ENCODE measurements at places on chromosomes 2 and 18. TPM values are rescaled to one million over a fixed set of nuclear protein-coding genes. Genes with fewer than 3 reads are reported as not detected.

ZAP70 gene
- 2.2 TPM for total RNA-seq

SAG gene
- not detected for total RNA-seq

ABHD1 gene
- not detected for total RNA-seq

STARD6 gene
- not detected for total RNA-seq

TUBB8B gene
- not detected for total RNA-seq

SCG2 gene
- 81.7 TPM for total RNA-seq

GCG gene
- not detected for total RNA-seq

SERPINB10 gene
- total RNA-seq, result not detected

C2orf81 gene
- 0.26 TPM for total RNA-seq

PROM2 gene
- 0.83 TPM for total RNA-seq

Data from myocyte (in vitro differentiated cells).